ENCODE measurements at places on chromosomes 3 and 15. TPM values are rescaled to one million over a fixed set of nuclear protein-coding genes. Genes with fewer than 3 reads are reported as not detected.

Gene CCR4
- not detected for total RNA-seq

DNA sequence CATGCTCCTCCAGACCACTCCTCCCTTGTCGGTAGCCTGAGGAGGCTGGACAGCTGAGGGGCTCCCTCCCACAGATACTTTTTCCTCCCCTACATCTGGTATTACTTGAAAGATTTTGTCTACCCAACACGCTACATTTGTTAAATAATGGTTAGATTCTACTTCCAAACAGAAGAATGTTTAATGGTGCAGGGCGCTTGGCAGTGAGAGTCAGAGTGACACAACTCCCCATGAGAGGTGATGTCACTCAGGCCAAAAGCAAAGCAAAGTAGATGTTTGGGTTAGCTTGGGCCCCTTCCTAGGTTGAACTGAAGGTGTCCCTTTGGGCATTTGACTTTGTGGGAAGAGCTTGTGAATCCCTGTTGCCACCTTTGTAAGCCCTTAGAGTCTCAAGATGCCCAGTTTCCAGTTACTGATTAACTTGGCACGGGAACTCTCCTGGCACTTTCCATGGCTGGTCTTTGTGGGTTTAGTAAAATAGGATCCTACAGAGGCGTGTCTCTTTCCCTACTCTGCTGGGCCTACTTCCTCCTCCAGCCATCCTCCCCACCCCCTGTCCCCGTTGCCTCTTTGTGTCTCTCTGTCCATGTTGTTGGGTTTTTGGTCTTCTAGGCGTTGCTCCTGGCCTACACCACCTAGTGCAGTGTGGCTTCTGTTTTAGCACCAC is 5.6 kb downstream of the LIMD1 start:
- no peak overlapping the region for H3K27ac ChIP-seq
- no peaks in the 10 kb centered on the region for H3K36me3 ChIP-seq
- no peaks in the 10 kb centered on the region for H3K27me3 ChIP-seq
- H3K4me1 ChIP-seq, result peaks cover 25% of the 10 kb centered on the region

DNA sequence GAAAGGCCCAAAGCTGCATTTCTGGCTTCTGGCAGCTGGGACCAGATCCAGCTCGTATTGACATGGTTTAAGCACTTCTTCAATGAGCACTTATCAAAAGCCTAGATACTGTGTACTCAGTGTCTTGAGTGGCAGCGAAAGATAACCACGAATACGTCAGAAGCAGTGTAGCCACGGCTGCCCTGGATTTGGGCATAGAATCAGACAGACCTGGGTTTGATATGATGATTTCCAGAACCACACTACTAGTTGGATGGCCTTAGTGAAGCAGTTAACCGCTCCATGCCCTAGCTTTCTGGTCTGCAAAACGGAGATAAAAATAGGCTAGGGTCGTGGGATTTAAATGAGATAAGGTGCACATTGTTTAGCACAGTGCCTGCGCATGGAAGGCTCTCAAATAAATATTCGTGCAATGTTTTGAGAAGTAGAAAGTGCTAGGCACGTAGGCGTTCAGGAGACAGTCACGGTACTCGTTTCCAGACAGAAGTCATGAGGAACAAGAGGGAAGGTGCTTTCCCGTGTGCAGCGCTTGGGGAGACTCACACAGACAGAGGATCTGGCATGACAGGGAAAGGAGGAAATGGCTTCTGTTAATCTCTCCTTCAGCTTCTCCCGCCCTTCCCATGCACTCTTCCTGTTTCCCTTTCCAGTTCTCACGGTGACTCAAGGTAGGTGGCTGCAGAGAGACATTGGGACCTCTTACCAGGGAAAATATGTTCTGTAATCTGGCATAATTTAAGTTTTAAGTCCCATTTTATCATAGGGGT is 70.3 kb downstream of the CCNL1 start:
- peak overlapping the region; percentile 86 for H3K27ac ChIP-seq
- no peaks in the 10 kb centered on the region for H3K27me3 ChIP-seq
- peaks cover 50% of the 10 kb centered on the region for H3K4me1 ChIP-seq
- H3K4me3 ChIP-seq, result peak overlapping the region; percentile 70
- H3K36me3 ChIP-seq, result no peaks in the 10 kb centered on the region
- DNase-seq, result peak; percentile 49

Gene C3orf70
- total RNA-seq, result not detected

Gene GOLGA8N
- 1.5 TPM for total RNA-seq

DNA sequence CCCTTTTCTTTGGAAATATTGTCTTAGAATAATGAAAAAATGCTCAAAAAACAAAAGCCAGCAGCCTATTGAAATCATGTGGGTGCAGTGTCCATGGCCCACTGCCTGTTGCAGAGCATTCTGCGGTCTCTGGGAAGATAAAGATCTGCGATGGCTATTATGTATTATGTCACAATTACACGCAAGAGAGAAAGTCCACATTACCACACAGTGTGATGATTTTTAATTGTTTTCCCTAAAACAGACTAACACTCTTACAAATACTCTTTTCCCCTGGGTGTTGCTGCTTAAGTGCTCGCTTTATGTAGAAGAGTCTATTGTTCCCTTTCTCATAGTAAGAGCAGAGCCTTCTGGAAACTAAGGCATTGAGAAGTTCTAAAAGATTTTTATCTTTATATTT is 32.2 kb downstream of the SSR3 start:
- H3K36me3 ChIP-seq, result no peaks in the 10 kb centered on the region
- H3K4me1 ChIP-seq, result no peaks in the 10 kb centered on the region
- no peak for DNase-seq
- no peak overlapping the region for H3K4me3 ChIP-seq

Gene SLC15A2
- total RNA-seq, result 17.3 TPM

GRCh38 chr15:66619152-66619903 is 53.5 kb upstream of the LCTL start:
- no peaks in the 10 kb centered on the region for H3K4me1 ChIP-seq
- no peak overlapping the region for H3K4me3 ChIP-seq
- no peaks in the 10 kb centered on the region for H3K36me3 ChIP-seq
- peak; percentile 71 for DNase-seq
- no peak overlapping the region for H3K27ac ChIP-seq

DNA sequence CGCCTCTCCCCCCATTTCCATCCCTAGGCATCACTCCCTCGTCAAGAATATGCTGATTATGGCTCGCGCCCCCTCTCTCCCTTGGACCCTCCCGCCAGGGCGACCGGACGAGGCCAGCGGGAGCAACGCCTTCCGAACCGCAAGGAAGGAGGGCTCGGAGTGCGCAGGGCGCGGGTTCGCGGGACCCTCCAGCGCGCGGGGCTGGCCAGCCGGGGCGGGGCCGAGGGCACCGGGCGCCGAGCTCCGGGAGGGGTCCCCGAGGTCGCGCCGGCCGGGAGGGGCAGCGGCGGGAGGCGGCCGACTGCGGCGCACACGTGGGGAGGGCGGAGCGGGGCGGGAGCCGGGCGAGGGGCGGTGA is 483 bp downstream of the EHD4 start:
- no peaks in the 10 kb centered on the region for H3K36me3 ChIP-seq
- H3K27me3 ChIP-seq, result no peaks in the 10 kb centered on the region
- peaks cover 62% of the 10 kb centered on the region for H3K4me1 ChIP-seq
- H3K27ac ChIP-seq, result peak overlapping the region; percentile 95

DNA sequence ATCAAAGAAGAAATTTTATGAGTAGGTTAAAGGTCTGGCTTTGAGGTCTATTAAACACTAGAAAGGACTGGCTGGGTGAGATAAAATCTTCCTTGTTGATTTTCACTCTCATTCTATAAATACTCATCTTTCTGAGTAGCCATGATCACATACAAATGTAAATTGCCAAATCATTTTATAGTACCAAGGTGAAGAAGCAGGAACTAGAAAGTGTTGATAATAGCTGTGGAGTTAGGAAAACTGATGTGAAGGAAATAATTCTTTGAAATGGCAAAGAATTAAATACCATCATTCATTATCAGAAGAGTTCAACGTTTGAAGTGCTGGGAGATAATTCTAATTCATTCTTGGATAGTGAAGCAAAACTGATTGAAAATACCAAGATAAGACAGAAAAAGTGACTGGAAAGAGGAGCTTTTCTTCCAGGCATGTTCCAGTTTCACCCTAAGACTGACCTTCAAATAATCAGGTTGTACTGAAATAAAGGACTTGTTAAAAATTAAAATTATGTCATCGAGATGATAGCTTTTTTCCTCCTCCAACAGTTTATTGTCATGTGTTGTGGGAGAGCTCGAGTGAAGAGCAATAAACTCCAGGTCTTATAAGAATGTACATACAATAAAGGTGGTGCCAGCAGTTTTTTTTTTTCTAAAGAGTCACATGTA is 17.4 kb downstream of the THBS1 start:
- H3K27ac ChIP-seq, result no peak overlapping the region
- H3K36me3 ChIP-seq, result no peaks in the 10 kb centered on the region
- H3K4me1 ChIP-seq, result no peaks in the 10 kb centered on the region
- H3K4me3 ChIP-seq, result no peak overlapping the region
- DNase-seq, result no peak

DNA sequence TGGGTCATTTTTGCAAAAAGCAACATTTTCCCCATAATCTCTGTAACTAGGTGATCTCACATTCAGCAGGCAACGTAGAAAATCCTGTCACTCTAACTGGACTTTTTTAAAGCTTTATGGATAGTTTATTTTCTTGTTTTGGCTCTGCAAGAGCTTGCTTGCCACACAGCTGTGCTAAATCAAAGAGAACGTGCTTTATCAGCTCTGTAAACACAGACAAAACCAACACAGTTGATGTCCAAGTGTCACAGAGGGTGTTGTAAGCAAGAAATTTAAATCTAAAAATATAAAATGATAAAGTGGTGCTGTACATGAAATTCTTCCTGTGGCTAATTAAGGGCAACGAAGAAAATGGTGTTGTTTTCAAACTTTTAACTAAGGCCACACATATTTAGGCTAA is 97.5 kb upstream of the STAC start:
- H3K4me1 ChIP-seq, result no peaks in the 10 kb centered on the region
- H3K4me3 ChIP-seq, result no peak overlapping the region
- H3K27ac ChIP-seq, result no peak overlapping the region

Gene GLCE
- 1.9 TPM for total RNA-seq

- DNase-seq, result no peak
- H3K36me3 ChIP-seq, result peaks cover 24% of the 10 kb centered on the region
- H3K4me3 ChIP-seq, result no peak overlapping the region
- peaks cover 100% of the 10 kb centered on the region for H3K4me1 ChIP-seq
These were observed 20.3 kb downstream of the SIAH2 start for GRCh38 chr3:150742679-150743078.

Gene PLCB2
- 8.7 TPM for total RNA-seq

DNA sequence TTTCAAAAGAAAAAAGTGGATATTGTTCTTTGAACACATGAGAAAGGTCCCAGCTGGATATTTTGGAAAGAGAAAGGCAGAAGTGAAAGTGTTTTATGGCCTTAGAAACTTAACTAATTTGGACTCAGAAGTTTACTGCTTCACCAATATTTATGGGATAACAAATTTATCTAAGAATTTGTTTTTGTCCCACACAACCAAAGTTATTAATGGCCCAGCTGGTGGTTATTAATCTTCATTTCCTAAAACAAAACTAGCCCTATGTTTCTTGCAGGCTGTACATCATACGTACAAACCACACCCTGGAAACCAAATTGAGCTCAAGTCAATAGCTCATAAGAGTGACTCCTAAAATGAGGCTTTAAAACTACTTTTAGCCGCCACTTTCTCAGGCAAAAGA is 372.9 kb upstream of the LMCD1 start:
- no peak overlapping the region for H3K4me3 ChIP-seq
- H3K4me1 ChIP-seq, result no peaks in the 10 kb centered on the region
- no peak for DNase-seq
- no peaks in the 10 kb centered on the region for H3K36me3 ChIP-seq
- no peaks in the 10 kb centered on the region for H3K27me3 ChIP-seq

Gene COPS2
- total RNA-seq, result 50.7 TPM

DNA sequence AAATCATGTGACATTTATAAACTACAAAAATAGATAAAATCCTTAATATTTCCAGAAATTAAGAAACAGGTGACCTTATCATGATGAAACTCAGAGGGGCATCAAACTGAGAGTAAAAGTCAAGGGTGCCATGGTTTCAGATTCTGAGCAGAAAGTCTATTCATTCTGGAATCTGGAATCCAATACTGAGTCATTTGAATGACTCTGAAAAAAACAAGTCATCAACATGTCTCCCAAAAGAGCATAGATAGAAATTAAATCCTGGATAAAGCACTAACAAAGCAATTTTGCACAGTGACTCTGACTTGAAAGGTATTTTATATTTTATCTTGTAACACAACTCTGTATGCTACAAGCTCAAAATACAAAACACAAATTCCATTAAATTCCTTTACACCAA is 23.4 kb downstream of the STAC start:
- no peak for DNase-seq
- H3K27me3 ChIP-seq, result no peaks in the 10 kb centered on the region
- H3K4me1 ChIP-seq, result no peaks in the 10 kb centered on the region
- no peaks in the 10 kb centered on the region for H3K36me3 ChIP-seq
- no peak overlapping the region for H3K27ac ChIP-seq
- no peak overlapping the region for H3K4me3 ChIP-seq

DNA sequence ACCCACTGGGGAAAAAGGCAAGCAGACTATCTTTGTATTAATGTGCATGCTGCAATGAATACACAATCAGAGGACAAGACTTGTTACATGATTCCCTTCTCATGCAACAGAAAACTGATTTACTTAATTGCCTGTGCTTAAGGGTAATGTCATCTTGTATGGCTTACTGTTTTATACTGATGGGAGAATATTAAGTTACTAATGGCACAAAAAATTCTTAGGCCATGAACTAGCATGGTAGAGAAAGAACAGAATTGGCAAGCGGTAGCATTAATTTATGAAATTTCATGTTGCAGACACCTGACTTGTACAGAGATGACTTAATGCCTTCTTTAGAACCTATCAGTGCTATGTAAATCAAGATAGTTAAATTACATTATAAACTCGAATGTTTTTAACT is 282.3 kb downstream of the CNTN3 start:
- no peaks in the 10 kb centered on the region for H3K27me3 ChIP-seq
- DNase-seq, result no peak
- H3K4me3 ChIP-seq, result no peak overlapping the region
- H3K4me1 ChIP-seq, result no peaks in the 10 kb centered on the region
- H3K36me3 ChIP-seq, result no peaks in the 10 kb centered on the region

- H3K4me3 ChIP-seq, result no peak overlapping the region
- no peaks in the 10 kb centered on the region for H3K27me3 ChIP-seq
- peaks cover 37% of the 10 kb centered on the region for H3K36me3 ChIP-seq
These were observed 17.9 kb downstream of the RIOX2 start for GRCh38 chr3:97954228-97954827.

GRCh38 chr3:46670000-46670890 is 23.2 kb downstream of the ALS2CL start:
- H3K4me1 ChIP-seq, result no peaks in the 10 kb centered on the region
- DNase-seq, result no peak
- no peaks in the 10 kb centered on the region for H3K27me3 ChIP-seq
- H3K4me3 ChIP-seq, result no peak overlapping the region

GRCh38 chr3:186452517-186452916 is 90.5 kb upstream of the DGKG start:
- no peaks in the 10 kb centered on the region for H3K36me3 ChIP-seq
- no peak for DNase-seq
- no peak overlapping the region for H3K27ac ChIP-seq
- H3K4me1 ChIP-seq, result no peaks in the 10 kb centered on the region
- H3K4me3 ChIP-seq, result no peak overlapping the region
- H3K27me3 ChIP-seq, result no peaks in the 10 kb centered on the region
